ENCODE measurements at places on chromosomes 6 and 20.

DNA sequence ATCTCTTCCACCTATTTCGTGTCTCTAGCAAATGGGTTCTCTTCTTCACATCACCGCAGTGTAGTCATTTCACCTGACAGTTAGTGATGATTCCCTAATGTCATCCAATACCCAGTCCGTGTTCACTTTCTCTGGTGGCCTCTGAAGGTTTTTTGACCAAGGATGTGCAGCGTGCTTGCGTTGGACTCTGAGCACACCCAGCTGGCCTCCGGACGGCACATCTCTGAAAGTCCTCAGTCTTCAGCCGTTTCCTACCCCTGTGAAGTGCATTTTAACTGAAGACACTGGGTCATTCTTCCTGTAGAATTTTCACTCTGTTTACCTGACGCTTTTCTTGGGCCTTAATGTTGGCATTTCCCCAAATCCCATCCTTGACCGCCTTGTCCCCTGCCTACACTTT lies 98.7 kb downstream of the ERMARD start:
- no peak for DNase-seq

DNA sequence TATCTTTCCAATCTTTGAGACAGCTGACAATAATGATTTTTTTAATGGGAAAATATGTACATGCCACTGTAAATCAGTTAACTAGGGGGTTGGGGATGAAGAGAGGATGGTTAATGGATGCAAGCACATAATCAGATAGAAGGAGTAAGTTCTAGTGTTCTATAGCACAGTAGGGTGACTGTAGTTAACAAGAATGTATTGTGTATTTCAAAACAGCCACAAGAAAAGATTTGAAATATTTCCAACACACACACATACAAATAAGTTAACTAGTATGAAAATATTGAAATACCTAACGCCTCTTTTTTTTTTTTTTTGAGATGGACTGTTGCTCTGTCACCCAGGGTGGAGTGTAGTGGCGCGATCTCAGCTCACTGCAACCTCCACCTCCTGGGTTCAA lies 153.4 kb upstream of the SALL4 start:
- DNase-seq = no peak

DNA sequence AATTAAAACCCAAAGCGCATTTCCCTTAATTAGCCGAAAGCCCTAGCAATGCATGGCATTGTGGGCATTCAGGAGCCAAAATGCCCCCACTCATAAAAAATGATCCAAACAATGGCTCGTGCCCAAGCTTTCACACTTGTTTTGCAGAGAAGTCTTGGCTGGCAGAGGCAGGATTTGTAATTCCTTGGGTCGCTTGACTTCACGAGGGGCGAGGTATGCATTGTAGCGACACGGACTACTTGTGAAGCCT lies 613 bp upstream of the SASH1 start:
- no peak for DNase-seq

GRCh38 chr6:148746363-148747144 lies at the start of gene UST:
UST (plus strand) TSS chr6:148747030; CDS start chr6:148747431, 401 bp downstream.
- no peak for DNase-seq

DNA sequence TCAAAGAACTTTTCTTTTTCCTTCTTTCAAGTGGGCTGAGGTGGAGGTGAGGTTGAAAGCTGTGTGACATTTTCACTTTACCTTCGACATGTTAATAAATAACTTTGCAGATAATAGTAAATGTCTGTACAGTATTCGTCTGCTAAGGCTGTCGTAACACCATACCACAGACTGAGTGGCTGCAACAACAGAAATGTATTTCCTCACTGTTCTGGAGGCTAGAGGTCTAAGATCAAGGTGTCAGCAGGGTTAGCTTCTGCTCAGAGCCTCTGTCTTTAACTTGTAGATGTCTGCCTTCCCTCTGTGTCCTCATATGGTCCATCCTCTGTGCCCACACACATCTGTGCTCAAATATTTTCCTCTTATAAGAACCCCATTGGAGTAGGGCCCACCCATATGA lies 14.9 kb downstream of the PHACTR2 start:
- no peak for DNase-seq

DNA sequence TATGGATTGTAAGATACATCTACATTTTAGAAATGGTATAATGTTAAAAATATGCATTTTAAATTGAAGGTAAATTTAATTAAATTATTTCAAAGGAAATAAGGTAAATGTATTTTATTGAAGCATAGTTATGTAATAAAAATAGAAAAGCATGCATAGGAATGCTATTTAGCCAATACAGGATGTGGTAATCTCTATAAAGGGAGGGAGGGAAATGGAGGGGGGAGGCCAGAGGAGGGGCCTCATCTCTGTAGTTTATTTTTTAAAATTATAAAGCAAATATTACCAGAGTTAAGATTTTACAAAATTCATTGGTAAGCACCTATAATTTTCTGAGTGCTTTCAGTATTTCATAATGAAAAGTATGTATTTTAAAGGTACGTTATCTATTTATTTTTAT lies 27.2 kb downstream of the SLC16A10 start:
- no peak for DNase-seq

DNA sequence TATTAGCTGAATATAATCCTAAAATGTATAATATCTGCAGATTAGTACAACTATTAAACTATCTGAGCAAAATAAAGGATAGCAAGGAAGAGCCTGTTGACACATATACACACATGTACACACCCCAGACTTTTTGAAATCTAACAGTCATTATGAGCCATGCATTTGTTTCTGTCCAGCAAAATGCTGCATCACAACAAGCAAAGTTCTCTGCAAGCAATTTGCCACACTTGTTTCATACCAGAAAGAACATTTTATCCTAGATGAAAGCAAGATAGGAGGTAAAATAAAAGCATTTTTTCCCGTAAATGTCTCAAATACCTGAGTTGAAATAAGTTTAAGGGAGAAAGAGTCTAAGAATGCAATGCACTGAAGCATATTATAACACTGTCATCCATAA lies 145.2 kb downstream of the COL21A1 start:
- DNase-seq = no peak

- no peak for DNase-seq
Observed at GRCh38 chr6:6940031-6941025, 167.4 kb upstream of the RREB1 start.

- no peak for DNase-seq
Observed at GRCh38 chr6:110325197-110325596, 33.0 kb downstream of the METTL24 start.

GRCh38 chr6:161222706-161223234 lies 51.1 kb downstream of the AGPAT4 start:
- DNase-seq = no peak
